ENCODE measurements at places on chromosomes 2 and 18.

DNA sequence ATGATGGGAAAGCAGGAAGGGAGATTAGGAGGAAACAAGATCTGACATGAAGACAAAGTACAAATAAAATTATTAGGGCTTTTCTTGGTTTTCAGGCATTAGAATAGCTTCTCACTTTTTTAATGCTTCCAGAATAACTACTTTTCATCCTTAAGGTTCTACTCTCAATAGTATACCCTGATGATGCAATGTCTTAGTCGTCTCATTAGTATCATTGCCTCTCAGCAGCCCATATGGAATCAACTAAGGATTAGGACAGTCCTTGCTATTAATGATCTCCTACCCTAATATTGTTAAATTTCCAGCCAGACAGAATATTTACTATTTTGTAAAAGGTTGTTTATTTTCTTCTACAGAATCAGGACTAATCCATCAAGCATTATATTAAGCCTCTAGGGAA is 55.9 kb downstream of the RELCH start:
- DNase-seq = no peak

DNA sequence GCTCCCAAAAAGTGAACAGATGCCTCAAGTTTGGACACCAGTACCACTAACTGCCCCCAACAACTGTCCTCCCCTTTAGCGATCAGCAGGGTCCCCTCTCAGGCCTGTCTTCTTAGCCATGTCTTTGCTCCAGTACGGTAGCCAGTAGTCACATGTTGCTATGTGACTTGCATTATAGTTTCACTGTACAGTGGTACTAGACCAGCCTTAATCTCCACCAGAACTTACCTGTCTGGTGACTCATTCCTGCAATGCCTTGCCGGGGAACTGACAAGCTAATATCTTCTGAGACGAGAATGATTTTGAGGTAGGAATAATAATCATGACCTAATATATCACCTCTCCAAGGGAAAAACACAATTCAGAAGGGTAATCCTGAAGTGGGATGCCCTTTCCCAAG is 23.7 kb downstream of the ACMSD start:
- no peak for DNase-seq

DNA sequence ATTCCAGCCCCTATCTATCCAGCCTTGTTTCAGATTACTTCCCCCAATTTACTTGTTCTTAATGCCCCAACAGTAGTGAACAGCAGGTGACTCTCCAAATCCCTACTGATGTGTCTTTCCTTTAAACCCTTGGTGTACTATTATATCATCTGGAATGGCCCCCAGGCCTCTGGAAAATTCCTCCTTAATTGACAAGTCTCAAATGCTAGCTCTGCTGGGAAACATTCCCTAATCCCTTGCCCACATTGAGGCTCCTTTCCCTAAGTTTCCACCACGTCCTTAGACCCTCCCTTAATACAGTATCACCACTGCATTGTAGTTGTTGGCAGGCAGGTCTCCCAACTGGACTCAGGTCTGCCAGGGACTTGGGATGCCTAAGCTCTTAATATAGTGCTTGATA is 41.0 kb downstream of the MYO3B start:
- no peak for DNase-seq

GRCh38 chr18:312415-312814 is 44.6 kb upstream of the THOC1 start:
- DNase-seq = no peak
